Neuronal stem cell (in vitro differentiated cells): ENCODE measurements at places on chromosomes 11 and 22.

DNA sequence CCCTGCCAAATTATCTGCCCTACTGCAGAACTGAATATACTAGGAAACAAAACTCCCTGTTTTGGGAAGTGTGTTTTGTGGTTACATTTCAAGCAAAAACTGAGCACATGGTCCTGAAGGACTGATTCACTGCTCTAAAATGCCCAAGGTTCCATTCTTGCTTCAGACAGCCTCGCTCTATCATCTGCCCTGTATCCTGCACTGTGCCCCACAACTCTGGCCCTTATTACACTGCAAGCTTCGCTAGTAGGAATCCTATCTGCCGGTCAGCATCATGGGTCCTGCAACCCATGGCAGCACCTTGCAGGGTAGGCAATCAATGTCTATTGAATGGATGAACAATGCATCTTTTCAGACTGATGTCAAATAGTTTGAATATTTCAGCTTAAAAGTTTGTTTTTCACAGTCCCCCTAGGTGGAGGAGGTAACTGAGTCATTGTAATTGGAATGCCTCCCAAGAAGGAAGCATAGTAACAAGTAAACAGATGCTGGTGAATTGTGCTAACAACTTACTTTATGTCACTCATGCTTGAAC lies 21.3 kb downstream of the LAYN start:
- no peak for DNase-seq

DNA sequence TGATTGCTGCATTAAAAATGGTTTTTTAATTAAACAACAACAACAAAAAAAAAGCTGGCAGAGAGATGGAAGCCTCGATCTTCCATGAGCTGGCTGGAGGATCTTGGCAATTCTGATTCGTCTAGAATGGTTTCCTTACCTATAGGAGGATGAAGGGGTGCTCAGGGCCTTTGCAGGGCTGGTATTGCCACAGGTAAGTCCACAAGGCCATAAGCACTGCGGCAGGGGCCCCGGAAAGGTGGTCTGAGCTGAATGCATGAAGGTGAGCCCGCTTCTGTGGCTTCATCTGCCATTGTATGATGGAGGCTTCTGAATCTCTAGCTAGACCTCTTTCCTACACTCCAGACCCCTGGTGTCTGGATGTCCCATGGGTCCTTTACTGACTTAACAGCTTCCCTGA lies 101.5 kb downstream of the TSPAN18 start:
- DNase-seq = no peak

DNA sequence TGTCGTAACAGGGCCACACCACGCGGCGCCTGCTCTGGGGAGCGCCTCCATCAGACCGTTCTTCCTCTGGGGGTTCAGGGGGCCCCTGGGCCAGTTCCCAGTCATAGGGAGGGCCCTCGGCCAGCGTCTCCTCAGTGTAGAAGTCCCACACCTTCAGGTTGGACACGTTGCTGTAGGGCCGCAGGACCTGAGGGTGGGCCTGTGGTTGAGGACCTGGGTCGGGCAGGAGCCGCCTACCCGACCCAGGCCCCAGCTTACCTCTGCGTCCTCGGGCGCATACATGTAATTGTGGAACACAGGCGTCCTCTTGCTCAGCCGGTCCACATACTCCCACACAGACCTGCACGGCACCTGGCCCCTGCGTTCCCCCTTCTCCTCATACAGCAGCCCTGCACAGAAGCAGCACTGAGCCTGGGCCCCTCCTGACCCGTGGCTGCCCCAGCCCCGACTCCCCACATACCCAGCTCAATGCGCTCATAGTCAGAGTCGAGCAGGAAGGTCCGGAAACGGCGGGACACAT lies 20.2 kb downstream of the SBF1 start:
- DNase-seq = no peak

DNA sequence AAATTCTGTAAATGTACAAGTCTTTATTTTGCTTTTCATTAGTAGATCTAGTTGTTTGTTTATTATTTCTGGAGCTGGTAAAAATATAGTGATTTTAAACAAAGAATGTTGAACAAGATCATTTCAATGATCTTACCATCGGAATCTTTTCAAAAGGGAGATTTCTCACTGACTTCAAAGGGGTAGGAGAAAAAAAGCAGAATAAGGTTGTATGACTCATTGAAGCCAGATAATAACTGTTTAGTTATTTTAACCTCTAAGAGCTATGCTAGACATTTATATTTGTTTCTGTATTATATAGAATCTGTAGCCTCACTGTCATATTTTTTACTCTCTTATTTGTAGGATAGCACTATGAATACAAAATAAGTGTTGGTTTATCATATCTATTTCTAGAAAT lies 8.1 kb upstream of the PDE3B start:
- no peak for DNase-seq

GRCh38 chr11:8932564-8933180 lies at the start of gene C11orf16:
C11orf16 (minus strand) TSS chr11:8932947; CDS start chr11:8932308, 639 bp downstream.
- no peak for DNase-seq

GRCh38 chr22:29312218-29313125 lies 3.0 kb downstream of the RASL10A start:
- no peak for DNase-seq

GRCh38 chr11:18890615-18891014 lies 48.6 kb downstream of the MRGPRX1 start:
- no peak for DNase-seq

- no peak for DNase-seq
Measured at GRCh38 chr11:1871531-1871930, 18.6 kb downstream of the LSP1 start.

DNA sequence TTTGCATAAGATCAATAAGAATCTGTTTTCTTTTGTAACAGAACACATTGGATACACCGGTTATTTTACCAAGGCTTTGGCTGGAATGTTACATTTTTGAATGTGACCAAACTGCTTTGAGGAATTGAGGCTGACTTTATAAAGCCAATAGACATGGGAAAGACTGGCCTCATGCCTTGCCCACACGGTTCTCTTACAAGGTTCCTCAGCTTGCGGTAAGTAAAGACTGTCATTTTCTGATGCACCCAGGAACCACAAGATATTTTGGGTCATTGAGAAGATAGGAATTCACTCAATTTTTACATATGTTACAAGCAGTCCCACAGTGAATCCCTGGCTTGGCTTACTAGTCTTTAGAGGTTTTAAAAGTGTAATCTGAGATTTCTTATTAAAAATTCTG lies 23.9 kb downstream of the OR10A6 start:
- DNase-seq = no peak

- DNase-seq = no peak
Measured at GRCh38 chr11:57978686-57979531, 44.8 kb upstream of the OR9Q1 start.

DNA sequence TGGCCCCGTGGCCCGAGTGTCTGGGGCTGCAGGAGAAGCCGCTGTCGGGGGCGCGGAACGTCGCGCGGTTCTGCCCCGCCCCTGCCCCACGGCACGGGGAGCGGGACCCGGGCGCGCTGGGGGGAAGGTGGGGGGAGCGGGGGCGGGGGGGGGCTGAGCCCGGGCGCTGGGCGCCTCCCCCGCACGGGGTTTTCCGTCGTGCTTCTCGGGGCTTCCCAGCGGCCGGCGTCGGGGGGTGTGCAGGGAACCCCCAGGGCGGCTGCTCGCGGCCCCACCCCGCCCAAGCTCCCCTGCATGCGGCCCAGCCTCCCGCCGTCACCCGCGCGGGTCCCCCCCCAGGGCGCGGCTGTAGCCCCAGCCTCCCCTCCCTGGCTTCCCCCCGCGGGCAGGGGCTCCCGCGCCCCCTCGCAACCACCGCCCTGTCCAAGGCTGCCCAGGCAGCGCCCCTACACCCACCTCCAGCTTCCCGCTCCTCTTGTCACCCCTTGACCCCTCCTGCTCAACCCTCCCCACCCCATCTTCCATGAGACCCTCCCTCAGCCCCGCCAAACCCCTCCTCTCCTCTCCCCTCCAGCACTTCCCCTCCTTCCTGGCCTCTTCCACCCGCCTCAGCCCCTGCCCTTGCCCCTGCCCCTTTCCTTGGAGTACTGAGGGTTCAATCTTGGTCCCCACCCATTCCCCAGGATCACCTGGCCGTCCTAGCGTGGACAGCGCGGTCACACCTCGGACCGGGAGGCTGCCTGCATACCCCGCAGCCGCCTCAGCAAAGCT lies 1.7 kb downstream of the IL17REL start:
- no peak for DNase-seq

DNA sequence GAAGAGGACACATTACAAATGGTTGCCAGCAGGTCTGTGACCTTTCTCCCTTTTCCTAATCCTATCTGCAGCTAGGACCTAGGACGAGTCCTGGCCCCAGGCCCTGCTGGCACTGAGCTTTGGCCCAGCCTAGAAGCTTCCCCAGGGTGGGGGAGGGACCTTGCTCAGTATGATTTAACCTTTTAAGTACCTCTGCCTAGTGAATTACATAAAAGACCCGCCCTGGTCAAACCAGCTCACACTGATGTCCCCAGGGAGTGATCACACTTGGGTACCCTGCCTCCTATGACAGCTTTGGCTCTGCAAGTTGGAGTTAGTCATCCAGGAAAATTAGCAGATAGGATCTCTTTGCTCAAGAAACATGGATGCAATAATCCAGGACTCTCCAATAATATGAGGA lies 21.9 kb downstream of the ASCC2 start:
- no peak for DNase-seq

DNA sequence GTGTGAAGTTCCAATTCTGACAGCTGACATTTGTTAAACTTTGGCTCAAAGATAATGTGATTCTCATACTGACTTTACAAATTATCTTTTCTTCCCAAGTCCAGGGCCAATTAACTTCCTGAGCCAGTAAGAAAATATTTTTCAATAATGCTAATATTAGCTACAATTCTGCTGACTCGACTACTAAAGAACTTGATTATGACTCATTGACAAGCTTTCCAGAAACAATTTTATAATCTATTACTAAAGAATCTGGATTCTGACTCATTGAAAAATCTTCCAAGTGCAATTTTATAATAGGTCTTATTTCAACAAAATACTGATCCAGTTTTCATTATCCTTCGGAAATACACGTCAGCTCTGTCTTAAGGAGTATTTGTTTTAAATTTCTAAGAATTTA lies 12.9 kb upstream of the XKR3 start:
- no peak for DNase-seq

DNA sequence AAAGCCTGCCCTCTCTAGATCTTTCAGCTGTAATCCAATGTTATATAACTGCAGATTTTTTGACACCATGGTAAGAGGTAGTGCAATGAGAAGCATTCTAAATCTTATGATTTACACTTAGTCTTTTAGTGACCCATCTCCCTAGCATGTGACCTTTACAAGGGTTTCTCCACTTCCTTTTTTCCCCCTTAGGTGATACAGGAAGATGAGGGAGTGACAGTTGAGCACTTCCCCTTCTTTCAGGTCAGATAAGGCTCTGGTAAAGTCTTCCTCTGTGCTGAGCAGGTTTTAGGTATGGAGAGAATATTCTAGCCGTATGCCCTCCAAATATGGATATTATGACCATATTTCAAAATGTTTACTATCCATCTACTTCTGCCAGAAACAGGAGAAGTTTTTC lies 753.6 kb downstream of the JRKL start:
- no peak for DNase-seq

DNA sequence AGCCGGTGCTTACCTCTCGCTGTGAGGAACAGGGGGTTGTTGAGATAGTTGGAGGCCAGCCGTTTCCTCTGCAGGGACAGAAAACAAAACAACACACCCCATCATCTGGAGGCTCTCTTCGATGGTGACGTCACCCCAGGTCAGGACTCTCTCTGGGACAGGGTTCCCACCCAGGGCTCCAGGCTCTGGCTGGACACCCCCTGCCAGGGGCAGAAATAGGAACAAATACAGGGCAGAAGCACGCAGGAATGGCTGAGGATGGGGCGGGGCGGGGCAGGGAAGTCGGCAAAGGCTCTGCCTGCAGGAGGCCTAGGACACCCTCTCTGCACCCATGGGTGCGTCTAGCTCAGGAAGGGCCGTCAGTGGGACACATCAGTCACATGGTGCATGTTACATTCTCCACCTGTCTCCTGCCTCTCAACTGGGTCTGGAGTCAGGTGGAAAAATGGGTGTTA lies 118.5 kb downstream of the PHF21B start:
- DNase-seq = no peak

DNA sequence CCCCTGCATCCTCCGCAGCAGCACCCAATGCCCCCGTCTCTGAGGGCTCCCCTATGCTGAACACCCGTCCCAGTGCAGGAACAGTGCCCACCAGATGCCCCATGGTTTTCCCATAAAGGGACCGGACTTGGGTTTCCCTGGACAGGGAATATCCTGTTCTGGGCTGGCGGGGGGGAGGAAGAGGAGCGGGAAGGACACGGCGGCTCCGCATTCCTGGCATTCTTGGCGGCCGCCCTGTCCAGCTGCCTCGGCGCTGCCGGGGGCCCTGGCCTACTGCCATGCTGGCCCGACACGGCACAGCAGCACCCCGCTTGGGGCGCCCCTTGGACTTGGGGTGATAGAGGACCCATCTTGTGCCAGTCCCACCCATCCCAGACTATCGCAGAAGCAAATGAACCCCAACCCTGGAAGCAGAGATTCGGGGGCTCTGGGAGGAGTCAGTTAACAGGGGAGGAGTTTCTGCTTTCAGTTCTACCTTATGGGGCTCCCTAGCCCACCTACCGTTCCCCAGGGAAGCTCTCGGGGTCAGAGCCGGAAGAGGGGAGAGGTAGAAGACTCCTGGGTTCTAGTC lies 23.7 kb upstream of the CBX7 start:
- peak; percentile 69 for DNase-seq

DNA sequence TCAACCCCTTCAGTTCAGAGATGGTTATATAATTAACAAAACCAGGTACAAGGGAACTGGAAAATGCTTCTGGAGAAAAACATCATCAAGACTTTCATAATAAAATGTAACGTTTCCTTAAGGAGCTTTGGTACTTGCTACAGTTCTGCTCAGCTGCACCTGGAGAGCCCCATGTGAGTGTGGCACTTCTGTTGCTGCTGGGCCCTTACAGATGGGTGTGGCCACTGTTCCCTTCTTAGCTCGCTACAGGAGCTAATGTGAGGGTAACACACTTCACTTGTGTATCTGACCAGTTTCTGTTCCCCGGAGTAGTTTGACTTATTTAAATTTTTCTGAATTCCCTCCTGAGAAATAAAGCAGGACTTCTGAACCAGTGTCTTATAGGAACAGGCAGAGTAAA lies 4.0 kb downstream of the POU2AF3 start:
- DNase-seq = no peak

GRCh38 chr22:21570398-21570797 lies 2.9 kb downstream of the UBE2L3 start:
- no peak for DNase-seq

GRCh38 chr11:20156876-20157613 lies 3.2 kb downstream of the DBX1 start:
- DNase-seq = peak; percentile 73
